ENCODE measurements at places on chromosomes 5 and 9.

- no peak for DNase-seq
Observed at GRCh38 chr9:14480526-14480925, 166.6 kb upstream of the NFIB start.

GRCh38 chr5:172284611-172284980 is 1.0 kb upstream of the UBTD2 start:
- peak; percentile 15 for DNase-seq

GRCh38 chr5:126591549-126591948 is 3.5 kb downstream of the ALDH7A1 start:
- DNase-seq, result no peak

GRCh38 chr5:6424110-6424659 is 24.5 kb upstream of the UBE2QL1 start:
- no peak for DNase-seq

DNA sequence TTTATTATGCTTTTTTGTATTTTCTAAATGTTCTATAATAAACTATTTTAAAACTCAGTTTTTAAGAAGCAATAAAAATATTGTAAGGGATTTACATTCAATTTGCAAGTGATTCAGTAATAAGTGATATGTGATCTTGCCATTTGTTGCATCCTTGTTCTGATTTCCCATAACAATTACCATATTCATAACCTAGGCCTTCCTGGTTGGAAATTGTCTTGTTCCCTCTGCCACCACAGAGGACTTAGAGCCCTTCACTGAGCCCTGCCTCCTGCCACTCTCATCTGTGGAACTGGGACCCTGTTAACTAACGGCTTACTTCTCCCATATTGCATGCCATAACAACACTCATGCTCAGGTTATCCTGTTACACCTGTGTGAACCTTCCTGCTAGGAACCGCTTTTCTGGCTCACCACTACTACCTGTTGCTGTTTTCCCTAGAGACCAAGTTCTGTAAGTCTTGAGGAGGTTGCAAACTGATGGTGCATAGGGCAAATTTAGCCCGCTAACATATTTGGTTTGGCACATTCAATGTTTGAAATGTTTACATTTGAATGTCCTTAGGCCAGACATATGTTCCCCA is 32.9 kb upstream of the DTWD2 start:
- DNase-seq, result no peak
